ENCODE measurements at places on chromosomes 4 and X.

DNA sequence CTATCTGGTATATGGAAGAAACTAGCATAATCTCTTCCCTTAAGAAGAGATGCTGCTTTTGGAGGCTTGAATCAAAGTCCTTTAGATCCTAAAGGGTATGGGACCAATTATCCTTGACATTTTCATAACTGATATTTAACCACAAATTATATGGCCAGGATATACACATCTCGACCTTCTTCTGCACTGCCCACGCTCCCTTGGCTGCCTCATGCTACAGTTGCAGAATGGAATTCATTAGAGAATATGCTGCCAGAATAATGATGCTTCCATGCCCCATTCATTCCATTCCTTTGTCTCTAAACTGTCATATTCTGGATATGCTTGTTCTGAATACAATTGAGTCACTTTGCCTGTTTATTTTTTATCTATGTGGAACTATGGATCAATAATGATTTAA, 157.1 kb upstream of the PACRGL start:
- DNase-seq, result no peak

DNA sequence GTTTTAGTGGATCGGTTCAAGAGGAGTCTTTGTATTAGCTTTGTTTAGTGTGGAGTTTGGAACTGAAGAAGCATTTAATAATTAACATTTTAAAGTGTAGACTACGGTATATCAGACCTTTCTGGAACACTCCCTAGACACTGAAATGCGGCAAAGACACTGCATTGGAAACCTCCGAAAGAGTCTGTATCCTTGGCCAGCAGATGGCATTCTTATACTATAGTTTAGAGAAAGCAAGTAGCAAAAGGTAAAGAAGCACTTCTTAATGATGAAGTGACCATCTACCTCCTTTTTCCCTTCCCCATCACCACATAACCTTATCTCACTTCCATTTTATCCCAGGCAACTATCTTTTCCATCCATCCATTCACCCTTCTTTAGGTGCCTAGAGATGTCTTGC, 7.6 kb downstream of the FABP2 start:
- no peak for DNase-seq

- DNase-seq, result no peak
Observed at GRCh38 chr4:94668724-94669123, 89.0 kb upstream of the BMPR1B start.

DNA sequence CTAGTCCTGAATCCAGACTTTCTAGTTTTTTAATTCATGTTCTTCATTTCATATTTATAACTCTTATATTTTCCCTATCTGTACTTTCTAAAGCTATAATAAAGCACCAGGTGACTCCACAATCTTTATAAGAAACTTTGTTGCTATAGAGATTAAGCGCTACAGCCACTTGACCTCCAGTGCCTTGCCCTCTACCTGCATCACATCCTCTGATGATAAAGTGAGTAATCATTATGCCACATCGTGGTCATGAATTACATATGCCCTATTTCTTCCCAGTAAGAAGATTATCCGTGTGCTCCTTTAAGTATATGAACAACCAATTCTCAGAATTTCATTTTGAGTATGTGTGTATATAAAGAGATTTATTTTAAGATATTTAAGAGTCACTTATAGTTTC, 6.8 kb upstream of the DYNLT3 start:
- no peak for DNase-seq

DNA sequence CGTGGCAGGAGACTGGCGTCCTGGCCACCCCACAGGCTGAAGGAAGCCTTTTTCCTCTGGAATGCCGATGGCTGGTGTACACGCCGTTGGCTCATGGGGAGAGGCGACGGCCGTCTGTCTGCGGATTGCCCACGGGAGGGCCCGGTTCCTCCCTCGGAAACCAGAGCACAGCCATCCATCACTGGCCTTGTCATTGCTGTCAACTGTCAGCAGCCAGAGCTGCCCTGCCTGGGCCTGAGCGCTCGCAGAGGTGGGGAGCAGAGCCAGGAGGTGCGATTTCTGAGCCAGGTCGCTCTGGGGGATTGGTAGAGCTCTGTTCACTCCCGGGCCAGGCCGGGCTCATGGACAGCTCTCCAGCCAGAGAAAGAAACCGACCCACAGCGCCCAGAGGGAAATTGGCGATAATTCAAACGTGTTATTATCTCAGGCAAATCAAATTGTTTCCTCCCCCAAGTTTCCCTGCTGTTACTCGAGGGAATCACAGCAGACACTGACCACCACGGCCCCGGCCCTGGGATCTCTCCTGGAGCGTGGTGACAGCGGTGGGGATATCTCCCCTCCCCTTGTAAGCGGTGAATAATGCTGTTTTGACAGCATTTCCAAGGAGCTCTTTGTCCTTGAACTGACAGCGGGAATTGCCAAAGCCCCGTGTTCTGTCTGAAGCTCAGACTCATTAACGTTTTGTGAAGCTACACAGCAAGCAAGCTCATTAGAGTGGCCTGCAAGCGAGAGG, 220.9 kb upstream of the PSAPL1 start:
- DNase-seq, result no peak

DNA sequence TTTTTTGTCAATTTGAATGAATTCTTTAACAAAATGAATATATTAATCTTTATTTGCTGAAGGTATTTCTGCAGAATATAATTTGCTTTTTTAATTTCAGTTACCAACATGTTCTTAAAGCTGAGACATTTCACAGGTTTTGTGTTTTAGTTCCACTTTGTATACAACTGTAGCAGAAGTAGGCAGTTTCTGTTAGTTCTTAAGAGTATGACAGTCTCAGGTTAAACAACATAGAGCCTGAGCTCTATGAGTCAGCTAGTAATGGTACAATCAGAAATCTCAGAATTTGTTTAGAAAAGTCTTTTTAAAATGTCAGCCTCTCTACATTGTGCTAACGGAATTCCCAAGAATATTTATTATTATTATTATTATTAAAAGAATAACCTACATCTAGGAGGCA, 50.4 kb downstream of the GSTCD start:
- DNase-seq, result no peak

DNA sequence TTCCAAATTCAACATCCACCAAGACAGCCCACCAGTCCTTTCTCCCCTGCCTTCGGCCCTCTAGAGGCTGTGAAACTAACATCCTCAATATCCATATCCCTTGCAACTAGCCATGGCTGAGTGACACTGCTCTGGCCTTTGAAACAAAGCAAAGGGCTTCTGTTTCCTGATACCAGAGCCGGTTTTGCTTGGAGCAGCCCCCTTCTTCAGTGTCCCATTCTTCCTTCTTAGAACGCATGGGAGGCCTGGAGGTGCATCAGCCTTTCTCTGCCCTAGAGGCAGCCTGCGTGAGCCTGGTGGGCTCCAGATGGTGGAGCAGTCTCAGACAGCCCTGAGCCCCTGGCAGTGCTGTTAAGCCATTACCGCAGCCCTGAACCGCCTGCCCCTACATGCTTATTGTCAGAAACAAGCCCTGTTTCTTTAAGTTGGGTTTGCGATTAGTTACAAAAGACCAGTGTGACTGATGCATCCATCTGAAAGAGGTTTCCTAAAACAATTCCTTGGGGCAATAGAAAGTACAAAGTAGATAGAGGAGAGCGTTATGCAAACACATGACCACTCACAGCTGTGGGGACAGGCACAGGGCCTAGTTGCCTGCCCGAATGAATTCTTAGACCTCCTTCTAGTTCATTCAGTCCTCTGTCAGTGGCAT, 74.1 kb downstream of the EVC start:
- DNase-seq, result no peak

DNA sequence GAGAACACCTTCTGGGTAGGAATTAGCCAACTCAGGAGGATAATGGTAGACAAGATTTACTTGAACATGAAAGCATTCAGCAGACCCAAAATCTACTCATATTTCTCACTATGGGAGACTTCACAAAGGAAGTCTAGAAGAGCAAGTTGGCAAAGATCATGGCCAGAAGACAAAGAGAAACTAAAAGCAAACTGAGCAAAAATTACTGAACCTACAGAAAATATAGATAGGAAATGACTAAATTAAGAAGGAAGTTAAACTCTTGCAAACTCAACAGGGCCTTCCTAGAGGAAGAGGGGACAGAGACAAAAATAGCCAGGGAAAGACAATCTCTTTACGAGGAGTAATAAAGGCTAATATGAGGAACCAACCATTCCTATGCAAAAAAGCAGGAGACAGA, 18.7 kb downstream of the CORIN start:
- no peak for DNase-seq

DNA sequence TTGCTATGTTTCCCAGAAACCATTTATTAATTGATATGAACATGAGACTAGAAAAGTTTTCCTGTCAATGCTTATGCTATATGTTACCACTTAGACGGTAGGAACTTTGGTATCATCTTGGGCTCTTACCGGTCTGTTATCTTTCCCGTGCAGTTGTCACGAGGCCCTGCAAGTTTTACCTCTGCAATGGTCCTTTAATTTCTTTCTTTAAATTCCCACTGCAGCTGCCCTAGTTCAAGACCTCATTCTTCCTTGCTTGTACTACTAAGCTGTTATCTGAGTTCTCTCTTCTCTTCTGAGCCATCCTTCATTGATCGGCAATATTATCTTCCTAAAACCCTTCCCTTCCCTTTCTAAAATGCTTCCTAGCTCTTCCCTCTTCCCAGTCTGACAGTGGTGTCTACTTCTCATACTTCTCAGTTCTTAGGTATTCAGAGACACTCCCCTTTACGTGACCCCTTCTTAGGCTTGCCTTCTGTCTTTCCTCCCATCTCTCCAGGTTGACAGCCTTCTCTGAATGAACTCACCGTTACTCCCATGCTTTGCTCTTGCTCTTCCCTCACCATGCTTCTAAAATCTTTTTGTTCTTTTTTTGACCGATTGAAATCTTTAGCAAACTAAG, 27.5 kb downstream of the MAGEA1 start:
- DNase-seq, result no peak

DNA sequence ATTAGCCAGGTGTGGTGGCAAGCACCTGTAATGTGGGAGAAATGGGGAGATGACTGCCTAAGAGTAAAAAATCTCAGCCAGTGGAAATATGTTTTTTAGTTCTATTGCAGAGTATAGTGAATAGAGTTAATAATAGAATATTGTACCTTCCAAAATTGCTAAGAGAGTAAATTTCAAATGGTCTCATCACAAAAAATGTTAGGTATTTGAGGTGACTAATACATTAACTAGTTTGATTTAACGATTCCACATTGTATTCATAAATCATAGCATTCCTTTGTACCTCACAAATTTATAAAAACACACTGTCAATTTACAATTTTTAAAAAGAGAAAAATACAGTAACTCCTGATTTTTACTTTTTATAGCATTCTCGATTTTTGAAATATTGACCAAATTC, 681.5 kb upstream of the EPHA5 start:
- DNase-seq, result no peak

GRCh38 chrX:10467793-10468192, 152.6 kb downstream of the MID1 start:
- DNase-seq, result no peak

GRCh38 chrX:43559644-43560043, 96.5 kb upstream of the MAOA start:
- peak; percentile 3 for DNase-seq

DNA sequence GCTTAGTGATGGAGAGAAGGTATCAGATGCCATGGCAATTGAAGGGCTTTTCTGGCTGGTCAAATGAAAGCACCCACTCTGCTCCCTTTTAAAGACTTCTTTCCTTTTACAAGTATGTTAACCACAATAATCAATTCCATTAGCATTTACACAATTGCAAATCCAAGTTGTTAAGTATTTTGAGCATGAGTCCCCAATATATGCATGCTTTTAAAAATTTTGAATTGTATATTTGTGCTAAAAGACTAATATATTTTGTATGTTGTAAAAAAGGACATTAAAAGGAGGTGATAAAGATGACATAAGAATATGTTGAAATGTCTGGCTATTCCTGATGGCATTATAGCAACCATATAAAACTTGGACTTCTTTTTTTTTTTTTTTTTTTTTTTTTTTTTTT, 639.9 kb upstream of the CPEB2 start:
- no peak for DNase-seq

- no peak for DNase-seq
Observed at GRCh38 chr4:148431401-148431800, 10.8 kb downstream of the NR3C2 start.

DNA sequence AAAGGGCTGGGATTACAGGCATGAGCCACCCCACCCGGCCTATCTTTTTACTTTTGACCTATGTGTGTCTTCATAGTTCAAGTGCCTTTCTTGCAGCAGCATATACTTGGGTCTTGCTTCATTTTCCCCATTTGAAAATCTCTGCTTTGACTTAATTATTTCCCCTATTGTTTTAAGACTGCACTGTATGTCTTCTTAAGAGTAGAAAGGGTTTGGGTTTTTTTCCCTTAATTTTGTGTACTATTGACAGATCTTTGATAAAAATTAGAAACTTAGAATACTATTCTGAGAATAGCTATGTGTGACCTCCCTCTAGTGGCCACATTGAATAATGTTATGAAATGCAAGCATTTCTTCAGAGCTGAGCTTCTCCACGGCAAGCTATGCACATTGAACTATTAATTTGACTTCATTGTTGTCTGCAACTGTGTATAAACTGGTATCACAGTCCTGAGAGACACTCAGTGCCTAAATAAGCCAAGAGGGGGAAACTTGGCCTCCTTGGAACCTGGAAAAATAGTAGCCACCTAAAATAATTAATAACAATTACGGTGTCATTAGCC, 8.7 kb upstream of the SLC25A4 start:
- DNase-seq, result no peak

- no peak for DNase-seq
Observed at GRCh38 chr4:77196866-77197265, 39.9 kb downstream of the CCNG2 start.

- no peak for DNase-seq
Observed at GRCh38 chrX:13208281-13208935, 111.4 kb downstream of the ATXN3L start.

DNA sequence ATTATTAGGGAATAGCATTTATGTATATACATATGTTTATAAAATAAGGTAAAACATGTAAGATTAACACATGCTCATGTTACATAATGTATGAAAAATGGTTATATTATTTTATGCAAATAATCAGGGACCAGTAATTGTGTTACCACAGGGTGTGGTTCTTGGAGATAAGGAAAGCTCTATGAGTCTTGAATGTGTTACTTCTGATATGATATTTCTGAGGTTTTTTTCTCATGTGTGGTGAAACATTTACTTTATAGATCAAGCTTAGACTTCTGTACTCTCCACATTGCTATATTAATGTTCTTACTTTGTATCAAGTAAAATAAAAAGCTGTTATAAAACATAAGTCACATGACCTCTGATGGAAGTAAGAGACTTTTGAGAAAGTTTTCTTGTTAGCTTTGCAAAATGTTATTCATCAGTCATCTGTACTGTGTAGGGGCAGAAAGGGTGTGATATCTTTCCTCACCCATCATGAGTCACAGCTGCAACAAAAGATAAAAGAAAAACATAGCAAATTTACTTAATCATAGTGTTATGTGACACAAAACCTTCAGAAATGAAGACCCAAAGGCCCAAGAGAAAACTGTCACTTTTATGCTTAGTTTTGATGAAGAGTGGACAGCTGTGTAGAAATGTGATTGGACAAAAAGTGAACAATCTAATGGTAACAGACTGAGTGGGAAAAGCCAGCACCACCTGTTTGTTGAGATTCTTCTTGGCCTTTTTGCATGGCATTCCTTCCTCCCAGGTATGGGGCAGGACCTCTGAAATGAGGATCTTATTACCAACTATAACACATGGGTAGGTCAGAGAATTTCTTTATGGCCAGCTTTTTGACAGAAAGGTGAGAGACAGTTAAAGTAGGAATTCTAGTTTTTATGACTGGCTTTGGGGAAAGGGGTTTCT, 632.3 kb downstream of the PDHA2 start:
- DNase-seq, result no peak
